Activated CD4-positive, alpha-beta memory T cell treated with anti-CD3 and anti-CD28 coated beads, Interleukin-2, amount 10 ng/mL, durations not matched to agents 7 days and 5 days (primary cell): ENCODE measurements at places on chromosomes 4 and X. TPM values are rescaled to one million over a fixed set of nuclear protein-coding genes. Genes with fewer than 3 reads are reported as not detected.

- no peaks in the 10 kb centered on the region for H3K36me3 ChIP-seq
- no peak overlapping the region for H3K4me3 ChIP-seq
- H3K4me1 ChIP-seq = peaks cover 3% of the 10 kb centered on the region
- DNase-seq = peak; percentile 32
- no peak overlapping the region for H3K27ac ChIP-seq
Measured at GRCh38 chrX:119488749-119489148, 20.5 kb downstream of the SLC25A5 start.

GRCh38 chr4:72326692-72327632, 242.1 kb downstream of the ADAMTS3 start:
- peaks cover 3% of the 10 kb centered on the region for H3K27me3 ChIP-seq
- H3K27ac ChIP-seq = no peak overlapping the region
- H3K4me1 ChIP-seq = no peaks in the 10 kb centered on the region
- H3K4me3 ChIP-seq = no peak overlapping the region
- DNase-seq = no peak

- no peaks in the 10 kb centered on the region for H3K36me3 ChIP-seq
- H3K27ac ChIP-seq = no peak overlapping the region
- peaks cover 2% of the 10 kb centered on the region for H3K4me1 ChIP-seq
- no peak overlapping the region for H3K4me3 ChIP-seq
- H3K27me3 ChIP-seq = no peaks in the 10 kb centered on the region
Measured at GRCh38 chr4:176492646-176493302, 173.0 kb downstream of the SPCS3 start.

- no peak for DNase-seq
- no peaks in the 10 kb centered on the region for H3K36me3 ChIP-seq
- no peak overlapping the region for H3K4me3 ChIP-seq
Measured at GRCh38 chr4:58825278-58825677, 1715.1 kb upstream of the IGFBP7 start.

DNA sequence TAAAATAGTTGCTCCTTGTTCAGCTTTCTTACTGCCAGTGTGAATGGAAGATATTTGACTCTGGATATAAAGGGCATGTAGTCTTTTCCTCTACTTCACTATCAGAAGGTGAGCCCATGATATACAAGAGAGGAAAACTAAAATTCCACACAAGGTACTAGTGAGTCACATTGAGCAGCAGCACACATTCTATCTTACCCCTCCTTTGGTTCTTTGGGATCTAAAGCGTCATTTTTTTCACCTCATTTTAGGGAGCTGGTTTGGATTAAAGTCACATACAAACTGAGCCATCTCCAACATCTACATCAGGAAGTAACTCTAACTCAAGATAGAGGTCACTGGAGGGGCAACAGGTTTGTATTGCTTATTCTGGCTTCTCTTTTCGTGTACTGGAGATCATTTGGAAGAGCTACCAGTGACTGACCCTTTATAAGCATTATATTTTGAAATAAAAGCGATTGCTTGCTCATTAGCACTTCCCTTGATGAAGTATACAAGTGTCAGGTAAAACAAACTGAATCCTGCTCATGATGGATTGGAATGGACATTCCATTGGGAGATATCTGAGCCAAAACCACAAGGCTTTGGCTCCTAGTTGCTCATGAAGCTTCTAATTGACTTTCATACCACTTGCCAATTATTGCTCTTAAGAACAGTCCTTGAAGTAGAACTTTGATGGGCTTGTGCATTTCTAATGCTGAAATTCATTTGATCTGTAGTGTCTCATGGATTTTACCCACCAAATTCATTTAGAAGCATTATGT, 124.1 kb downstream of the SPCS3 start:
- no peaks in the 10 kb centered on the region for H3K27me3 ChIP-seq
- no peaks in the 10 kb centered on the region for H3K36me3 ChIP-seq
- H3K4me3 ChIP-seq = no peak overlapping the region
- H3K27ac ChIP-seq = no peak overlapping the region
- no peak for DNase-seq

DNA sequence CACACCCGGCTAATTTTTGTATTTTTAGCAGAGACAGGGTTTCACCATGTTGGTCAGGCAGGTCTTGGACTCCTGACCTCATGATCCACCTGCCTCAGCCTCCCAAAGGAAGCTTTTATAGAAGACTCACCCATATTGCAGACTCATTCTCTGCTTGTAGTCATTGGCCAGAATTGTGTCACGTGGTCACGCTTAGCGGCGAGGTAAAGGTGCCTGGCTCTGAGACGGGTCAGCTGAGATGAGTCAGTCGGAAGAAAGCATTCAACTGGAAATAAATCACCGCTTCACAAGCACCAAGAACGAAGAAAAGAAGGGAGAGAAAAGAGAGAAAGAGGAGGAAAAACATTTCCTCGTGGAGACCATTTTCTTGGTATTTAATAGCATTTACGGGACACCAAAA, 218.8 kb upstream of the NOCT start:
- no peaks in the 10 kb centered on the region for H3K36me3 ChIP-seq
- H3K27me3 ChIP-seq = peaks cover 2% of the 10 kb centered on the region
- no peak overlapping the region for H3K27ac ChIP-seq

DNA sequence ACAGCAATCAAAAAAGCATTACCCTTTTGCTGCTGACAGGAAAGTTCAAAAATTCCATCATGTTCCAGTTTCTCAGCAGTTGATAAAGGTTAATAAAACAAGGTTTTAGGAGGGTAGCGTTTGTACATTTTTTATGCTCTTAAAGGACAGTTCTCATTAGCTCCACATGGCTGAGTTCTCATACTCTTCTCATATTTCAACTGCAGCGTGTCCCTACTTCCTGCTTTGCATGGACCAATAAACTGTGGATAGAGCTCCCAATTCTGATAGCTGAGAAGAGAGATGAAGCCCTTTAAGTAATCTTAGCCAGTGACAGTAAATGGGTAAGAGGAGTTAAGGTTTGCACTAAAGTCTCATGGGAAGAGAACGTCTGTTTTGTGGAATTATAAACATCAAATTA, 53.5 kb downstream of the SPANXA2 start:
- no peak overlapping the region for H3K27ac ChIP-seq
- no peak for DNase-seq
- H3K27me3 ChIP-seq = no peaks in the 10 kb centered on the region
- no peak overlapping the region for H3K4me3 ChIP-seq
- no peaks in the 10 kb centered on the region for H3K36me3 ChIP-seq

SOX3 gene
- not detected for total RNA-seq

DNA sequence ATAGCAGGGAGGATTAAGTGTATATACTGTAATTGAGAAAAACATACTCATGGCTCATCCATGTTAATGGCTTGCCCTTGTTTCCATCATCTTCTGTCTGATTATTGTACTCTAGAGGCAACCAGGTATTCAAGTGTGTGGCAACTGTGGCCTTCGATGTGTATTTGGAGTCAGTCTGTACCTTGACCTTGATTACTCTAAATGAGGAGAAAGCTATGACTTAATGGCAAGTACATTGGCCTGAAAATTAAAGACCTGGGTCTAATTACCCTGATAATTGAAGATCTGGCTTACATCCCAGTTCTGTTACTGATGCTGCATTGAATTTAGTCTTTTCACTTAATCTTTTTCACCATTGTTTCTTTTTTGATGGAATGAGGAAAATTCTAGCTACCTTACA, 409.2 kb downstream of the CCSER1 start:
- no peaks in the 10 kb centered on the region for H3K27me3 ChIP-seq
- H3K27ac ChIP-seq = no peak overlapping the region
- H3K4me1 ChIP-seq = no peaks in the 10 kb centered on the region
- H3K36me3 ChIP-seq = no peaks in the 10 kb centered on the region
- no peak overlapping the region for H3K4me3 ChIP-seq

CXCL3 gene
- total RNA-seq = not detected

- peaks cover 4% of the 10 kb centered on the region for H3K4me1 ChIP-seq
- peaks cover 28% of the 10 kb centered on the region for H3K27me3 ChIP-seq
- no peaks in the 10 kb centered on the region for H3K36me3 ChIP-seq
- H3K27ac ChIP-seq = no peak overlapping the region
- DNase-seq = no peak
Measured at GRCh38 chr4:41757521-41758156, 9.1 kb upstream of the PHOX2B start.

DNA sequence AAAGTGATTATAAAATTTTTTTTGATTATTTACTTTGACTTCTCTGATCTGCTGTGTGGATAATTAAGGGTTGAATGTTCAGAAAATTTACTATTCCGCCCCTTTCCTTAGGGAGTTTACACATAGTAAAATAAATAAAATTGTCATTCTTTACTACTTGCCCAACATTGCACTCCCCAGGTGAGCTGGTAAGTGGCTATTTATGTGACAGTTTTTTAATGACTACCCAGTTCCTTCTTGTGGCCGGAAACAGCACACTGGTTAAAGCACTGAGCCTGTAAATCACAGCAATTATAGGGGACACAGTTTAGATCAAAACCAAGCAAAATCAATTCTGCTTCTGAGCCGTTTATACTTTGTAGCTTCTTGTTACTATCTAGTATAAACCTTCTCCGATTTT, 158.1 kb downstream of the FHIP1A start:
- no peak overlapping the region for H3K4me3 ChIP-seq
- no peaks in the 10 kb centered on the region for H3K4me1 ChIP-seq
- H3K27ac ChIP-seq = no peak overlapping the region
- H3K36me3 ChIP-seq = no peaks in the 10 kb centered on the region
- DNase-seq = no peak
- peaks cover 17% of the 10 kb centered on the region for H3K27me3 ChIP-seq

STBD1 gene
- 5.5 TPM for total RNA-seq

MGST2 gene
- total RNA-seq = 27.9 TPM

GC gene
- not detected for total RNA-seq

DNA sequence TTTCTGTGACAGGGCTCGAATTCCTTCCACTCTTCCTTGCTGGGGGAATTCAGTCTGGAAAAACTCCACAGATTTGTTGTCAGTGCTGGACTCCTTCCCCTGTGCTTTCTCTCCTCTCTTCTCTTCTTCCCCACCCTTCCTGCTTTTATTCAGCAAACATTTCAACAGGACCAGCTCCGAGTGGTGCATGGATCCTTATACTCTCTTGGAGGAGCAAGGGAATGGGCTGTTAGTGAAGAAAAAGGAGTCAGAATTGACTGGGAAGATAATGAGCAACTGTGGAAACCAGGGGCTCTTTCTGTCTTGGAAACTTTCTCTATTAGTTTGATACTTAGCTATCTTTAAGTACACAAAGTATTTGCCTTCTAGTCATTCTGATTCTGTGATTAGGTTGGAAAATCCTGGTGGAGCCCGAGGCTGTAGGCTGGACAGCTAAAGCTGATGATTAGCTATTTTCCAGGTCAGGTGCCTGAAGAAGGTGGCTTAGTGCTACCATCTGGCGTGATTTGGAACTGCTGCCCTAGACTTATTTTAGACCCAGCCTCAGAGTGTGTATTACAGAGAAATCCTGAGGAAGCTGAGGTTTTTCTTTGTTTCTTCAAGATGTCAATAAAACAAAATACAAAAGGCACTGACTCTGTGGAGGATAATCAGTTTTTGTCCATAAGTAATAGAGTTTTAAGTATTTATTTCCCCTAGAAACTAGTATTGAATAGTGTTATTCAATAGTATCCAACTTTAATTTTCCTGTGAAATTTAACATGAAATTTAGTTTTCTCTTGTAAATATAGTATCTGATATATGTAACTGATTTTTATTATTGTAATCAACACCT, 38.4 kb downstream of the NAP1L5 start:
- no peaks in the 10 kb centered on the region for H3K27me3 ChIP-seq
- peaks cover 14% of the 10 kb centered on the region for H3K36me3 ChIP-seq
- no peak overlapping the region for H3K4me3 ChIP-seq
- peak; percentile 37 for DNase-seq

GRCh38 chr4:69025191-69025998, 70.9 kb upstream of the UGT2B7 start:
- H3K36me3 ChIP-seq = no peaks in the 10 kb centered on the region
- H3K27me3 ChIP-seq = no peaks in the 10 kb centered on the region
- H3K27ac ChIP-seq = no peak overlapping the region
- H3K4me3 ChIP-seq = no peak overlapping the region
- H3K4me1 ChIP-seq = no peaks in the 10 kb centered on the region
- DNase-seq = no peak

DNA sequence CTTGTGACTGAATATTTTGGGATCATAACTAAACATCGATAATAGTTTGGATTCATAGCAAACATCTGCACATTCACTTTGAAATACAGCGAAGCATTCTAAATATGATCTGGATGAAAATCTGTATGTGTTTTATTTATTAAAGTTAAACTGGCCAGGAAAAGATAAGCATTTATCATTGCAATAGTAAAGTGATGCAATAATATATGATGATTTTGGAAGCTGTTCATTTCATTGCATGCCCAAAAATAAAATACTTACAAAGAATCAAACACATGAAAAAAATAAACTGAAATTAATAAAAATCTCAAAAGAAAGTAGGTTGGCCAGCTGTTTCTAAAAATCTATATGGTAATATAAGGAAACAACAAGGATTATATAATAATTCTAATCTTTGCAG, 1.9 kb downstream of the PRDM5 start:
- H3K36me3 ChIP-seq = peaks cover 5% of the 10 kb centered on the region
- DNase-seq = no peak
- H3K27me3 ChIP-seq = peaks cover 51% of the 10 kb centered on the region
- H3K4me3 ChIP-seq = no peak overlapping the region

- peaks cover 30% of the 10 kb centered on the region for H3K27me3 ChIP-seq
- DNase-seq = no peak
- H3K4me1 ChIP-seq = no peaks in the 10 kb centered on the region
- H3K27ac ChIP-seq = no peak overlapping the region
Measured at GRCh38 chr4:37446016-37446415, 201.5 kb downstream of the NWD2 start.

- H3K27me3 ChIP-seq = no peaks in the 10 kb centered on the region
- no peak overlapping the region for H3K4me3 ChIP-seq
- DNase-seq = no peak
- H3K36me3 ChIP-seq = peaks cover 3% of the 10 kb centered on the region
Measured at GRCh38 chr4:37973441-37973840, 13.2 kb downstream of the PTTG2 start.

GAK gene
- total RNA-seq = 156 TPM

ADH1B gene
- total RNA-seq = not detected

DNA sequence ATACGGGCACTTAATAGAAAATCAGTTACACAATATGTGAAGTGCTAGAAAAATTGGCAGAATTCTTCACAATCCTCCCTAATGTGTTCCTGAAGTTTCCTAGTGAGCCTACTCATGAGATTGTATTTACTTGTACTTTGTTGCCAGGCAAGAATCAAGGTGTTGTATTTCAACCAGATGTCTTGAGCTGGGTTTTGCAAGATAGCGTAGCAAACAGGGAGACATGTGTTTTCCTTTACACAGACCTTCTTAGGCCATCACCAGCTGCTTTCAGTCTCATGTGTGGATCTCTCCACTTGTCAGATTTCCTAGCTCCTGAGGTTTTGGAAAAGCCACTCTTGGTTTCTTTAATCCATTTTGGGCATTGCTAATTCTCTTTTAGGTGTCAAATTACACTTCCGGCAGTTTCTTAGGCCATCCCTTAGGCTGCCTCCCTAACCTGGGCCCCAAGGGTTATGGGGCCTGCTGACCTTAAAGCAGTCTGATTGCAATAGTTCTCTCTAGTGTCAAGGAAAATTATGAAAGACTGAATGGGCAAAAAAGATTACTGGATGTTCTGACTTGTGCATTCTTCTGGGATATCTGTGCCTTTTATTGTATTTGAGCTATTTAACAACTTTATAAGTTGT, 12.2 kb upstream of the EDA start:
- H3K36me3 ChIP-seq = no peaks in the 10 kb centered on the region
- no peak overlapping the region for H3K4me3 ChIP-seq
- peaks cover 1% of the 10 kb centered on the region for H3K27me3 ChIP-seq
- H3K4me1 ChIP-seq = no peaks in the 10 kb centered on the region
- DNase-seq = no peak

- H3K4me1 ChIP-seq = no peaks in the 10 kb centered on the region
- no peak overlapping the region for H3K27ac ChIP-seq
- no peaks in the 10 kb centered on the region for H3K36me3 ChIP-seq
- no peaks in the 10 kb centered on the region for H3K27me3 ChIP-seq
Measured at GRCh38 chr4:37561803-37562207, 124.4 kb downstream of the RELL1 start.
